ENCODE measurements at places on chromosomes 2 and 18.
A peak's percentile ranks its signal among the peaks of the same experiment; 100 is the strongest.

- DNase-seq: no peak
Measured at GRCh38 chr2:48445091-48445725, 84.7 kb upstream of the STON1 start.

DNA sequence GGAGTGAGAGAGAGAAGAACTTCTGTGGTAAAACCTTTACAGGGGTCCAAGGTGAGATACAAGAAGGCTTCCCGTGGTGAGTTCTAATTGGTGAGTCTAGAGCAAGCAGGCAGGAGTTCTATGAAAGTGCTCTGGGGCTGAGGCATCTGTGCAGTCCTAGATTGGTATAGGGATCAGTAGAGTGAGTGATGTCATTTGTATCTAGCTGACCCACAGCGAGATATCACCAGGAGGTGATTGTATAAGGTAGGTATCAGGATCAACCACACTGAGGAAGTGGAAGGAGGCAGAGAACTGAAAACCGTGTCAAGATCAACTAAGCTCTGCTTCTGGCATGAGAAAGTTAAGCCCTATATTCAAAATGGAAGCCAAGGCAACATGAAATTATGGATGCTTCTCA, 1648.9 kb upstream of the TMEFF2 start:
- DNase-seq: no peak

DNA sequence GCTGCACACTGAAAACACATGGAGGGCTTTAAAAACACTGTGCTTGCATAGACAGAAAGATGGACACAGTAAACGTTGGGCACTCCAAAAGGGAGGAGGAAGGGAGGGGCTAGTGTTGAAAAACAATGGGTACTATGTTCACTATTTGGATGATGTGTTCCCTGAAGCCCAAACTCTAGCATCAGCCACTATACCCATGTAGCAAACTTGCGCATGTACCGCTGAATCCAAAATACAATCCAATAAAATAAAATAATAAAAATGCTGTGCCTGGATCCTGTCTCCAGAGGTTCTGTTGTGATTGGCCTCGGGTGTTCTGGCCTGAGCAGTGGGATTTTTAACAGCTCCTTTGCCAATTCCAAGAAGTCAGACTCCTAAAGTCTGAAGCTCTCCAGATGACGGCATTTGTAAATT, 166.0 kb downstream of the TMEM182 start:
- DNase-seq: no peak

GRCh38 chr2:203873921-203874631, 6.5 kb downstream of the CTLA4 start:
- DNase-seq: peak; percentile 22

DNA sequence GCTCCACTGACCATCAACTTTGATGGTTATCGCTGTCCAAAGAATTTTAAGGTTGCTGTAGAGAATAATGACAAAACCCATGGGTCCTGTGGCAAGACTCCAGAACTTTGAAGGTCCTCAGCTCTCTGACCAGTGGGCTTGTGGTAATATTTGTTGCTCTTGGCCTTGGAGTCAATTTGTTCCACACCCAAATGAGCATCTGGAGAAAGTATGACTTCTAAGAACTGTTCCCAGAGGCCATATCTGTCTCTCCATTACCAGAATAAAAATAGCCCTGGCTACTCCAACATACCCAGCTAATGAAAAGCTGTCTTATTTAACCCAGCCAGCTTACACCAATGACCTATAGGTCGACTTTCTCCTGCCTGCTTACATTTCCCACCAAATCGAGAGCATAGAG, 466.4 kb downstream of the MEIS1 start:
- no peak for DNase-seq

DNA sequence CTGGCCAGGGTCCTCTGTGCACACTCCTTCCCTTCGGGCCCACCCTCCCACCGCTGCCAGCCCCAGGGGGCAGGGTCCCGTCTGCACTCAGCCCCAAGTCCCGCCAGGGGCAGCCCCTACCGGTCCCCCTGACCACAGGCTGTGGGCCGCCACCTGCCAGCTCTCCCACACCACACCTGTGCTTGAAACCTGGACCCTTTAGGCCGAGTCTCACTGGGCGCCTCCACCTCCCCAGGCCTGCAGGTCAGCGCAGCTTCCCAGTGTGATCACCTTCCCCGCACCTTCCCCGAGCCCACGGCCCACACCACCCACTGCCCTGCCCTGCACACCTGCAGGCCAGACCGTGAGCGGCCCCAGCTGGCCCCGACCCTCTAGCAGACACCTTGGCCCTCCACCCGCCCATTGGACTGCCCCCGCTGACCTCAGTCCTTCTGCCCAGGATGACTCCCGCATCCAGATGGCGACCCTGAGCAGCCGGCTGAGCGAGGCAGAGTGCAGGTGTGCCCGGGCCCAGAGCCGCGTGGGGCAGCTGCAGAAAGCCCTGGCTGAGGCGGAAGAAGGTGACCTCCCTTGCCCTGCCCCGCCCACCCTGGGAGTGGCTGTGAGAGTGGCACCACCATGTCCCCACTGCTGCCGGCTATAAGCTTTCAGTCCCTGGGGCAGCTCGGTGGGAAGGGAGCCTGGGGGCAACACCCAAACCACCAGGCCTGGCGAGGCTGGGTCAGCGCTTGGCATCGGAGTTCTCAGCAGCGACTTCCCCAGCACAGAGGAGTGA, 31.3 kb upstream of the SNED1 start:
- DNase-seq: no peak

- no peak for DNase-seq
Measured at GRCh38 chr18:37720663-37721062, 155.1 kb upstream of the CELF4 start.

DNA sequence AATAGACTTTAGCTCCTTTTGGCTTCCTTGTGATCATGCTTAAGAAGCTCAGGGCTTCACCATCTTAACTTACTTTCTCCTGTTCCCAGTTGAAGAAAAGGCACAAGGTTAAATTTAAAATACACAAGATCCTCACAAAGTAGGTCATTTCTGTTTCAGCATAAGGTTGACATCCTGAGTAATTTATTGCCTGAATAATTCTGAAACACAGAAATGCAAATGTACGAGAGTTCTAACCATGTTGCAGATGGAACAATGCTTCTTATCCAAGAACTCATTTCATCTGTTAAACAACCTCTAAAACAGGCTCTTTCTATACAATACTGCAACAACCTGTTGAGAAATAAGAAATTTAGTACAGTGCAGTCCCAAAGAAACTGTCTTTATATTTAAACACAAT, 395.2 kb downstream of the BCL11A start:
- DNase-seq: no peak

GRCh38 chr2:135317375-135317774, 213.6 kb downstream of the ZRANB3 start:
- no peak for DNase-seq

GRCh38 chr2:44897406-44897805, 44.1 kb upstream of the SIX3 start:
- no peak for DNase-seq

DNA sequence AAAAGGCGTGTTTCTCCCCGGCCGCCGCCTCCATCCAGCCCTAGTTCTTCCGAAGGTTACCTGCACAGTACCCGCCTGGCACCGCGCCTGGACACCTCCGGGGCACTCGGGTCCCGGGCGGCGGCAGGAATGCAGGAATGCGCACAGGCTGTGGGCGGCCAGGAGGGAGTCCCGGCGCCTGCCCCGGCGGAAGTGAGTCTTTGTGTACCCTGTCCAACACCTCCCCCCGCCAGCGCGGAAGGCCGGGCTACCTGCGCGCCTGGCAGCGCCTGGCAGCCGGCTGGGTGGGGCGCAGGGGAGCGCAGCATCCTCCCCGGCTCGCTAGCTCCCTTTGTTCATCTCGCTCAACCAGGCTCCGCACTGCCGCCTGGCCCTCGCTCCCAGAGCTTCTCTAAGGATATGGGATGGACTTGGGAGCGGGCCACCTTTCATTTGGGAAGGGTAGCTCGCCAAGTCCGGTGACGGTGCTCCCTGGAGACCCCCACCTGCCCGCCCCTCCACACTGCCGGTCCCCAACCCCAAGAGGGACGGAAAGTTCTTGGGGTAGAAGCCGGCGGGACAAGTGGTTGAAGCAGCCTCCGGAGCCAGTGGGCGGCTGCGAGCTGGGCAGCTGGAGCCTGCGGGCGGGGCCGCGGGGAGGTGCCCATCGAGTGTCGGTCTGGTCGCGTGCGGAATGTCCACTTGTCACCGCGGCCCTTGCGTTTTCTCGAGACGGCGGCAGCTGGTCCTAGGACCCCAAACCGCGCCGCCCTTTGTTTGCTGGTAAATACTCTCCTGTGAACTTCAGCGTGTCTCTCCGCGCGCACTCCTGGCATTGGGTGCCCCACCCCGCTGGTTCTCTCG, 1.2 kb upstream of the ST6GAL2 start:
- no peak for DNase-seq

Measured in iPS DF 6.9 (cell line).